Vagina (tissue), 2 donors: ENCODE measurements at places on chromosomes 4 and X. TPM values are rescaled to one million over a fixed set of nuclear protein-coding genes. Genes with fewer than 3 reads are reported as not detected.

GRCh38 chrX:133350751-133351150 is 64.5 kb downstream of the GPC4 start:
- no peaks in the 10 kb centered on the region for H3K36me3 ChIP-seq
- H3K27me3 ChIP-seq = no peaks in the 10 kb centered on the region
- no peak for DNase-seq

DNA sequence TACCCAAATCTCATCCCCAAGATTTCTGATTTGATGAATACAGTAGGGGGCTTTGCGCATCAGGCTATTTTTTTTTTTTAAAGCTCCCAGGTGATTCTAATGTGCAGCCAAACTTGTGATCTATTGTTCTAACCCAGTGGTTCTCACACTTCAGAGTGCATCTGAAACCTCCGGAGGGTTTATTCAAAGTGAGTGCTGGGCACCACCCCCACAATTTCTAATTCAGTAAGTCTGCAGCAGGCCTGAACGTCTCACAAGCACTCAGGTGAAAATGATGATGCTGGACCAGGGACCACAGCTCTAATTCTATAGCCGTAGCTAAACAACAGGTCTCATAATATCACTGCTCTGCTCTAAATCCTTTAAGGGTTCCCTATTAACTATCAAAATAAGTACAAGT is 211.4 kb downstream of the FMR1NB start:
- no peak overlapping the region for H3K27ac ChIP-seq
- no peaks in the 10 kb centered on the region for H3K4me1 ChIP-seq
- no peaks in the 10 kb centered on the region for H3K36me3 ChIP-seq
- no peak for DNase-seq

DNA sequence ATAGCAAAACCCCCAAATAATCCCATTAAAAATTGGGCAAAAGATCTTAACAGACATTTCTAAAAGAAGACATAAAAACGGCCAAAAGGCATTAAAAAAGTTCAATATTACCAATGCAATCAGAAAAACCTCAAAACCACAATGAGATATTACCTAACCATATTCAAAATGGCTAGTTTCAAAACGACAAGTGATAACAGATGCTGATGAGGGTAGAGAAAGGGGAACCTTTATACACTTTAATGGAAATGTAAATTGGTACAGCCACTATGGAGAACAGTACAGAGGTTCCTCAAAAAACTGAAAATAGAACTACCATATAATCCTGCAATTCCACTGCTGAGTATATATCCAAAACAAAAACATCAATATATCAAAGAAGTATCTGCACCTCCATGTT is 6.2 kb downstream of the AADAT start:
- no peak overlapping the region for H3K4me3 ChIP-seq
- DNase-seq = no peak
- peaks cover 1% of the 10 kb centered on the region for H3K4me1 ChIP-seq
- no peak overlapping the region for H3K27ac ChIP-seq
- peaks cover 5% of the 10 kb centered on the region for H3K36me3 ChIP-seq
- H3K27me3 ChIP-seq = no peaks in the 10 kb centered on the region

- H3K27me3 ChIP-seq = no peaks in the 10 kb centered on the region
- H3K4me1 ChIP-seq = no peaks in the 10 kb centered on the region
- H3K27ac ChIP-seq = no peak overlapping the region
- H3K36me3 ChIP-seq = no peaks in the 10 kb centered on the region
- no peak for DNase-seq
- H3K4me3 ChIP-seq = no peak overlapping the region
These were observed 1240.2 kb downstream of the FAM133A start for GRCh38 chrX:94914235-94914634.

The VGLL1 gene
- total RNA-seq = not detected

The GYPB gene
- total RNA-seq = not detected

DNA sequence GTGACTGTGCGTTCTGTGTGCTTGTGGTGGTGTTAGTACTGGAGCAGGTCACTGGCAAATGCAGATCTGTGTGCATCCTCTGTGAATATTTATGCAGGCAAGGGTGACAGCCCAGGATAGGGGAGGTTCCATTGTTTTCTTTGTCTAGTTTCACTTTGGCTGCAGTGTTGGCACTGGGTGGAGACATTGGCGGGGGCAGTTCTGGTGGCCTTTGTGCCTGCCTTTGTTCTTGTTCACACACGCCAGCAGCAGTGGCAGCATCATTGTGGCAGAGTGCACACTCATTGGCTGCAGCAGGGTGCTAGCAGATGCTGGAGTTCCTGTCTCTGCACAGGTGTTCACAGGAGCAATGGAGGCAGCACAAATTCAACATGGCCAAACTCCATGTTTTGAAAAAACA is 495.3 kb downstream of the UBE2NL start:
- DNase-seq = no peak
- H3K27me3 ChIP-seq = no peaks in the 10 kb centered on the region
- no peaks in the 10 kb centered on the region for H3K4me1 ChIP-seq
- H3K27ac ChIP-seq = no peak overlapping the region
- no peak overlapping the region for H3K4me3 ChIP-seq

DNA sequence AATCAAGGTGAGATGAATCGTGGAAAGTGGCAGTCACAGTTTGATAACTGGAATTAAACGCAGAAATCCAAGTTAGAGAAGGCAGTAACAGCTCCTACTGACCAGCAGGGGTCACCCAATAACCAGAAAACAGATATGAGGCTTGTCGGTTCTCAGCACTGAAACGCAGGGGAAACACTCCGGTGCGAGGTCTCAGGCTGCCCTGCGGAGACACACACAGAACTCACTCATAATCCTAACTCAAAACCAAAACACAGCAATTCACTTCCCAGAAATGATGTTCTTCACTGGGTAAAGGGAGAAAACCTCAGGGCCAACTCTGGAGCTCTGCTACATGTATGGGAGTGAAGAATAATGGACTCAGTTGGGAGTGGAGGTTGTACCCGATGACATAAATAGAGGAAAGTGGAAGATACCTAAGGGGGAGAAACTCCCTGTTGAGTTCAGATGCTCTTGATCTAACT is 384.4 kb downstream of the RAPGEF2 start:
- no peaks in the 10 kb centered on the region for H3K36me3 ChIP-seq
- DNase-seq = no peak
- H3K4me3 ChIP-seq = no peak overlapping the region
- no peaks in the 10 kb centered on the region for H3K4me1 ChIP-seq
- no peak overlapping the region for H3K27ac ChIP-seq

The NXF2B gene
- total RNA-seq = not detected

- H3K4me3 ChIP-seq = no peak overlapping the region
- H3K27me3 ChIP-seq = no peaks in the 10 kb centered on the region
- no peak for DNase-seq
- H3K27ac ChIP-seq = no peak overlapping the region
These were observed 1587.9 kb upstream of the ADGRL3 start for GRCh38 chr4:59612235-59612634.

GRCh38 chr4:162282684-162283083 is 118.9 kb upstream of the FSTL5 start:
- DNase-seq = no peak
- H3K4me1 ChIP-seq = no peaks in the 10 kb centered on the region
- no peak overlapping the region for H3K27ac ChIP-seq
- no peaks in the 10 kb centered on the region for H3K36me3 ChIP-seq
- H3K4me3 ChIP-seq = no peak overlapping the region
- no peaks in the 10 kb centered on the region for H3K27me3 ChIP-seq

DNA sequence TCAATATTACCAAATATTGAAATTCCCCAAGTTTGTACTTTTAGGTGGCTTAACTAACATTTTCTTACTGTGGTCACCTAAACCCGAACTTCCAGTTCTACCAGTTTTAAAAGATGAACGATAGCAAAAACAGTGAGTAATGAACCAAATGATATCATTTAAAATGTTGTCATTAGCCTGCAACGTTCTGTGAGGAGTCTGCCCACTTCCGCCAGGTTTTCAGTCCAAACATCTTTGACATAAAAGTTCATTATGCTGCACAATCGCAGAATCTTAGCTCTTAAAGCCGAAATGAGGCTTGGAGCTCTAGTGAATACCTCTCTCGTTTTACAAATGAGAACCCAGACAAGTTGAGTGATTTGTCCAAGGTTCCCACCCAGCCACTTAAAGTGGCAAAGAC is 762 bp downstream of the PIGA start:
- H3K4me3 ChIP-seq = peak overlapping the region; percentile 52
- no peaks in the 10 kb centered on the region for H3K36me3 ChIP-seq
- H3K27ac ChIP-seq = peak overlapping the region; percentile 73
- no peaks in the 10 kb centered on the region for H3K27me3 ChIP-seq

The SLC2A9 gene
- 7.9 TPM for total RNA-seq
